Right lobe of liver (tissue), 6 donors: ENCODE measurements at places on chromosomes 11 and 22. TPM values are rescaled to one million over a fixed set of nuclear protein-coding genes. Genes with fewer than 3 reads are reported as not detected.

DNA sequence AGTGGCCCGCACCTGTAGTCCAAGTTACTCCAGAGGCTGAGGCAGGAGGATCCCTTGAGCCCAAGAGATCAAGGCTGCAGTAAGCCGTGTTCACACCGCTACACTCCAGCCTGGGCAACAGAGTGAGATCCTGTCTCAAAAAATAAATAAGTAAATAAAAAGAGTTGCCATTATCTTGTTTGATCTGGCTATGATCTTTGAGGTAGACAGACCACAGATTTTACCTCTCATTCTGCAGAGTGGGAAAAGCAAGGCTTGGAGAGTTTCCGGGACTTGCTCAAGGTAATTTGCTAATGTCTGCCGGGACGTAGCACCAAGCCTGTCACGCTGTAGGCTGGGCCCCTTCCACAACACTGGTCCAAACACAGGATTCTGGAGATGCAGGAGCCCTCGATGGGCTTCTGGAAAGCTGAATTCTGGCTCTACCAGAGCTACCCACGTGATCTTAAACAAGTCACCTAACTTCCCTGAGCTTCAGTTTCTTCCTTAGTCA is 6.8 kb downstream of the GRAP2 start:
- no peaks in the 10 kb centered on the region for H3K36me3 ChIP-seq
- DNase-seq, result no peak
- H3K4me1 ChIP-seq, result no peaks in the 10 kb centered on the region
- H3K27me3 ChIP-seq, result no peaks in the 10 kb centered on the region

DNA sequence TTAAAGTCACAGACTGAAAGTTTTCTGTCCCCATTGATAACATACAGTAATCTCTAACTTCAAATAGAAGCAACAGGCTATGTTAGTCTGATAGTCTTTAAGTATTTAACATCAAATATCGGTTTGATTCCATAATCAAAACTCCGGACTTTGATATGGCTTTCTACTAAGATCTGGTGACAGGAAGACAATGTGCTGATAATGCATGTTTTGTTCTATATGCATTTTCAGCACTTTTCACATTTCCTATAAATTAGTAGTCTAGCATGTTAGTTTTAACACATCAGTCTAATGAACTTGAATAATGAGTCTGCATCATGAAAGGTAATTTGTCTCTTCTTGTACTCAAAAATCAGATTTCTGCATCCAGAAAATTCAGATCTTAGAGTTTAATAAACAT is 252.7 kb downstream of the SBF2 start:
- no peak for DNase-seq
- no peak overlapping the region for H3K4me3 ChIP-seq
- H3K27me3 ChIP-seq, result no peaks in the 10 kb centered on the region
- no peaks in the 10 kb centered on the region for H3K36me3 ChIP-seq
- peaks cover 15% of the 10 kb centered on the region for H3K4me1 ChIP-seq

- no peak overlapping the region for H3K4me3 ChIP-seq
- peaks cover 33% of the 10 kb centered on the region for H3K4me1 ChIP-seq
- H3K27ac ChIP-seq, result peak overlapping the region; percentile 79
- H3K36me3 ChIP-seq, result no peaks in the 10 kb centered on the region
- peak; percentile 81 for DNase-seq
Observed at GRCh38 chr22:49933236-49934159, 15.1 kb downstream of the CRELD2 start.

DNA sequence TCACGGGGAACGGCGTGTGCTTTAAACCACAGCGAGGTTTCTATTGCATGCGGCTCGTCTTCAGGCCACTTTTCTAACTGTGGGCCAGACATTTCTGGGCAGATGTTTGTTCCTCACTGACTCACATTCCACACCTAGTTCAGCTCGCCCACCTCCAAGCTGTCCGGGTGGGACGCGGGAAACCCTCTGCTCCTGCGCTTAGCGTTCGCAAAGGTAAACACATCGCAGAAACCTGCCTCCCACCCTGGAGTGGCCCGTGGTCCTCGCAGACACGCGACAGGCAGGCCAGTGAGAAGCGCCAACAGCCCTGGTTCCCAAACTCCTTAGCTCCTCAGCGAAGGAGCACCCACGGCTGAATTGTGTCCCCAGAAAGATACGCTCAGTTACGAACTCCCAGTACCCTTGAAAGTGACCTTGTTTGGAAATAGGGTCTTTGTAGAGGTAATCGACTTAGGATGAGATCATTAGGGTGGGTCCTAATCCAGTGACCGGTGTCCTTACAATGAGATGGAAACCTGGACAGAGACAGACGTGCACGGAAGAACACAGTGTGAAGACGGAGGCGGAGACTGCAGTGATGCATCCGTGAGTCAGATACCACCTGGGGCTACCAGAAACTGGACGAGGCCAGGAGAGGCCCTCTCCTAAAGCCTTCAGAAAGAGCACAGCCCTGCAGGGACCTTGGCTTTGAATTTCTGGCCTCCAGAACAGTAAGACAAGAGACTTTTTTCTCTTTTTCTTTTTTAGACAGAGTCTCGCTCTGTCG is 82.7 kb downstream of the CELSR1 start:
- H3K27me3 ChIP-seq, result no peaks in the 10 kb centered on the region
- H3K36me3 ChIP-seq, result no peaks in the 10 kb centered on the region
- H3K4me1 ChIP-seq, result peaks cover 12% of the 10 kb centered on the region
- H3K4me3 ChIP-seq, result no peak overlapping the region

DNA sequence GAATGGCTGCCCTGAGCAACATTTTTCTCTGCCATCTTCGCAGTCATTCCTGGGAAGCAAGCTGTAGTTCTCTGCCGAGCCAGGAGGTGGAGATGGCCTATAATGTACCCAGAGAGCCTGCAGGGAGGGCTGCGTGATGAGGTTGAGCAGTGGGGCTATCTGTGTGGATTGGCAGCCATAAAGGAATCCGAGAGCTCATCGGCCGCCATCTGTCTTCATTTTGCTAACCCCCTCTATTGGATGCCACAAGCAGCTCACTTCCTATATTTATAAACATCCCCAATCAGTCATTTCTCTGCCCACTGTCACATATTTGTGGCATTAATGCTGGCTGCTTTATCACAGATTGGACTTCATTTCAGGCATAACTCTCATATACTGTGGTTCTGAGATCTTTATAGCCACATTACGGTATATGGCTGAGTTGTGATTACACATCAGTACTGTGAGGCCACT is 209.5 kb downstream of the NTM start:
- no peak overlapping the region for H3K4me3 ChIP-seq
- no peak overlapping the region for H3K27ac ChIP-seq
- no peak for DNase-seq

Gene ADORA2A
- 3.0 TPM for total RNA-seq

Gene PANX2
- total RNA-seq, result 7.9 TPM
